ENCODE measurements at places on chromosomes 3 and 15.

DNA sequence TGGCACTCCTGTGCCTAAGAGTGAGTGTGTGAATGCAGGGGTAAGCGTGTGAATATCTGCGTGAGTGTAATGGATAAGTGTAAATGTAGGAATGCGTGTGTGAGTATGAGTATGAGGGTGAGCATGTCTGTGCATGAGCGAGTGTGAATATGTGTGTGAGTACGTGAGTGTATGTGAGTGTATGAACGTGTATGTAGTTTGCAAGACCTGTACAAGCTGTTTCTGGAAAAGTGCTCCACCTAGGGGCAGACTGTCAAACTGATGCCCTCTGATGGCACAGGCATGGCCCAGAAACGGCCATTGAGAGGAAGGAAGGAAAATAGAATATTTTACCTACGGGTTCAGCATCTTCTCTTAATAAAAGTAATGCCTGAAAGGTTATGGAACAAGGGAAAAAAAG is 24.4 kb upstream of the FRMD4B start:
- no peak for DNase-seq

GRCh38 chr3:42532229-42532628 is 29.8 kb downstream of the VIPR1 start:
- DNase-seq, result no peak

DNA sequence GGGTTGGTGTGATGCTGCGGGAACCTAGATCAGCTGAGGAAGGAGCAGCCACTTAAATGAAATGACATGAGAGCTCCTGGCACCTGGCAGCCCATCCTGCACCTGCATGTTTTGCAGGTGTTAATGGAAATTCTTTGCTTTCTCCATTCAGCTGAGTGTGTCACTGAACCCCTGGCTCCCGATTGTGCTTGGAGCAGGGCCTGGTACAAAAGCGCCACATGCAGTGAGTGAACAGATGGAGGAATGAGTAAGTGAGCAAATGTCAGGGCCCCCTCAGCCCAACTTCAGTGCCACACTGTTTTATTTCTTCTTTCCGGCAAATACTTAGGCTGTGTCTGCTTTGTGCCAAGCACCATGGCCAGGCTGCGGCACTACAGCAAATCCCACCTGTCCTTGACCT is 132.2 kb downstream of the ASB7 start:
- DNase-seq, result no peak

- DNase-seq, result no peak
These were observed 3.3 kb upstream of the STT3B start for GRCh38 chr3:31529421-31529820.

GRCh38 chr3:152359385-152360248 is 90.9 kb downstream of the MBNL1 start:
- no peak for DNase-seq

GRCh38 chr15:95287720-95288103 is 1042.8 kb upstream of the NR2F2 start:
- no peak for DNase-seq

- no peak for DNase-seq
These were observed 6.1 kb downstream of the GRAMD1C start for GRCh38 chr3:113844622-113845222.

DNA sequence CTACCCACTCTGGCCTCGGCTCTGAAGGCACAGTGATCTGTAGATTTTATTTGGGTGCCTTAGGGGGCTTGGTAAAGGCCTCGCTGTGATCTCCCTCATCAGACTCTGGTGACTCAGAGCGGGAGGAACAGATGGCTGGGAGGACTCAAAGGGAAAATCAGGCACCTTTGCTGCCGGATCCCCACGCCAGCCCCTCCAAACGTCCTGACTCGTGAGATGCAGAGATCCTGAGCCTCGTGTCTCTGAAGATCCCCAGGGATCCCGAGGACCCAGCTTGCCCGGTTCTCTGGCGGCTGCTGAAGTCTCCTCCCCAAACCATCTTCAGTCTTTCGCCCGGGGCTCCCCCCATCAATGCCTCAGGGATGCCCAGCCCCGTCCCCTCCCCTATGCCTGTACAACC is 32.8 kb downstream of the MUC20 start:
- no peak for DNase-seq

DNA sequence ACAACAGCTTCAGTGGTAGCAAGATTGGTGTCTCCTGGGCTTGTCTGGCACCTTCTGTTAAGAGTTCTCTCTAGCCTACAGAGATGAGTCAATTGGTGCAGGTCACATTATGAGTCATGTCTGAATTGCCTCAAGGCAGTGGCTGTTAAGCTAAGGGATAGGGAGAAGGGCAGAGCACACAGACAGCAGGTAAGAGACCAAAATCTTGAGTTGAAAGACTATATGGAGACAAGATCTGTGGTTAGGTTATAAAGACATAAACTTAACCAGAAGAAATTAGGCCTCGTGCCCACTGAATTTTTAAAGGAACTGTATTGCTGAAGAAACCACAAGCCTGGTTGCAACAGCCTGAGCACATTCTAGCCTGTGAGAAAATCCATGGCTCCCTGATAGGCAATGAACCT is 19.2 kb upstream of the KPNA1 start:
- peak; percentile 16 for DNase-seq

GRCh38 chr15:56341201-56341600 is 24.0 kb upstream of the TEX9 start:
- DNase-seq, result no peak

- no peak for DNase-seq
These were observed 22.2 kb downstream of the CFAP100 start for GRCh38 chr3:126416943-126417342.

DNA sequence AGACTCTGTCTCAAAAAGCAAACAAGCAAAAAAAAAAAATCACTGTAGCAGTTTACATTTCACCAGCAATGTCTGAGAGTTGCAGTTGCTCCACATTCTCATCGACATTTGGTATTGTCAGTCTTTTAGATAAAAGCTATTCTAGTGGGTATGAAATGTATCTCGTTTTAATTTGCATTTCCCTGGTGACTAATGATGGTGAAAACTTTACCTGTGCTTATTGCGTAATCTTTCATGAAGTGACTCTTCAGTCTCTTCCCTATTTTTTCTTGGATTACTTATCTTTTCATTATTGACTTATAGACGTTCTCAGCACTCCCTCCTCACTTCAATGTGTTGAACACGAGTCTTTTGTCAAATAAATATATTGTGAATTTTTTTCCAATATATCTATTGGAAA is 37.2 kb upstream of the CLSTN2 start:
- DNase-seq, result no peak

DNA sequence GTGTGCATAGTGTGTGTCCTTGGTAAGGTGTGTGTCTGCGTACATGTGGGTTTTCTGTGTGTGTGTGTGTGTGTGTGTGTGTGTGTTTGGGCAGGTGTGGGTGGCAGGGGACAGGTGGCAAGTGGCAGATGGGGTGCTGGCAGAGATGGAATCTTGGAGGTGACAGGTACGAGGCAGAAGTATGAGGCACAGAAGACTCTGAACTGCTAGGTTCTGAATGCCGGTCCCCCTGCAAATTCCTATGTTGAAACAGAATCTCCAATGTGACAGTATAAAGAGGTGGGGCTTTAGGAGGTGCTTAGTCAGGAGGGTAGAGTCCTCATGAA is 29.8 kb downstream of the SRPRB start:
- DNase-seq, result no peak

DNA sequence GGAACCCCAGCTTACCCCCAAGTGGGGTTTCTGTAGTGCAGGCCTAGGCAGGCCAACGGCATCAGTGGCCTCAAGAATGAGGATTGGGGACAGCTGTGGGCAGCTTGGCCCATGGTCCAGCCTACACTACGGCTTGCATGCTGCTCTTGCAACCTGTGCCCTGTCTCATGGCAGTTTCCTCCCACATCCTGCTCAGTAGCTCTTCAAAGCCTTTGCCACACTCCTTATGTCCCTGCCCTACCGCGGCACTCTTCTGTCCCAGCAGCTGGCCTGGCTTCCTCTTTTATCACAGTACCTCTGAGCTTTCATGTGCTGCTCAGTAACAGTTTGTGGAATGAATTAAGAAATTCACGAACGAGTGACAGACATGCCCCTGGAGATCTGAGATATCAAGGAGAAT is 431.0 kb downstream of the EPHB1 start:
- no peak for DNase-seq

- DNase-seq, result no peak
These were observed 377.5 kb downstream of the LRTM1 start for GRCh38 chr3:54550221-54550977.

DNA sequence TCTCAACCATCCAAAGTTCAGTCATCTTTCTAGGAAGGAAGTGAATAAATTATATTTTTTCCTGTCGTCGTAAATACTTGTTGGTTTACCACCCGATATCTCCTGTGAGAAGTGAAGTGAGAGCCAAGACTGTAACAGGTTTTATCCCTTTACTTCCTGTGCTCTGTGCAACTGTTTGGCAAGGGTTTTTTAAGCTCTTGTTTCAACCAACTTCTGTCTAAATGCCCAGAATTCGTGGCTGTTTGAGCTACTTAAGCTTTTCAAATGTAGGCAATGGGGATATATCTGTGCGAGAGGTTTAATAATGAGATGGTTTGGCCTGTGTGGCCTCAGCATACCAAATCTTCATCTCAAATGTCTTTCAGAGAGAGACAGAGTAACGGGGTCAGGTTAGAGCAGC is 134.7 kb downstream of the LRTM1 start:
- DNase-seq, result no peak

DNA sequence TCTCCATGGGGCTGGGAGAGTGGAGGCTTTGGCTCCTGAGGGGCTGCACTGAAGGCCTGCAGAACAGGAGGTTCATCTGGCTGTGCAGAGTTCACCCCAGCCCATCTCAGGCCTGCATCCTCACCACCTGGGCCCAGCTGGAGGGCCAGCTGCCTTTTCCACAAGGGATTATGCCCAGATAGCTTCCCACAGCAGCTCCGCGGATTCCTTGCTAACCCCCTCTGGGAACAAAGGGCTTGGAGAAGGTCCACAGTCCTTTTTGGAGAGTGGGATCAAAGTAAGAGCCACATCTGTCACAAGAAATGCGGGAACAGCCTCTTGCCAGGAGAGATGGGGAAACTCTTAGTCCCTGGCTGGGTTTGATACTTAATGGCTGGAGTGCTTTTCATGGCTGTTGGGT is 164.7 kb upstream of the RGMA start:
- DNase-seq, result no peak

- no peak for DNase-seq
These were observed 179.8 kb downstream of the SLCO3A1 start for GRCh38 chr15:92033314-92033713.

- DNase-seq, result no peak
These were observed 245.6 kb upstream of the SATB1 start for GRCh38 chr3:18670759-18671158.

GRCh38 chr3:149796026-149796425 is 3.7 kb upstream of the ANKUB1 start:
- DNase-seq, result no peak

DNA sequence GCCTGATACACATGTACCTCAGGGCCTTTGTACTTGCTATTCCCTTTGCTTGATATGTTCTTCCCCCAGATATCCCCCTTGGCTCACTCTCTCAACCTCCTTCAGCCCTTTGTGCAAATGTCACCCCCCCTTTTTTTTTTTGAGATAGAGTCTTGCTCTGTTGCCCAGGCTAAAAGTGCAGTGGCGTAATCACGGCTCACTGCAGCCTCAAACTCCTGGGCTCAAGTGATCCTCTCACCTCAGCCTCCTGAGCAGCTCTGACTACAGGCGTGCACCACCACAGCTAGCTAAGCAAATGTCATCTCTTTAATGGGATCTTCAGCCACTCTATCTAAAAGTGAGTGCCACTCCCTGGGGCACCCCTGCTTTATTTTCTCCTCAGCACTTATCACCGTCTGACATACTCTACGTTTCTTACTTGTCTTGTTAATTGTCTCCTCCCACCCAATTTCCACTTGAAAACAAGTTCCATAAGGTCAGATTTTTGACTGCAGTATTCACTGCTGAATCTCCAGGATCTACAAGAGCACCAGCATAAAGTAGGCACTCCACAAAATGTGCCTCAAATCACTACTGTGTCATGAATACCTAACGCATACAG is 14.6 kb downstream of the IP6K2 start:
- DNase-seq, result no peak

DNA sequence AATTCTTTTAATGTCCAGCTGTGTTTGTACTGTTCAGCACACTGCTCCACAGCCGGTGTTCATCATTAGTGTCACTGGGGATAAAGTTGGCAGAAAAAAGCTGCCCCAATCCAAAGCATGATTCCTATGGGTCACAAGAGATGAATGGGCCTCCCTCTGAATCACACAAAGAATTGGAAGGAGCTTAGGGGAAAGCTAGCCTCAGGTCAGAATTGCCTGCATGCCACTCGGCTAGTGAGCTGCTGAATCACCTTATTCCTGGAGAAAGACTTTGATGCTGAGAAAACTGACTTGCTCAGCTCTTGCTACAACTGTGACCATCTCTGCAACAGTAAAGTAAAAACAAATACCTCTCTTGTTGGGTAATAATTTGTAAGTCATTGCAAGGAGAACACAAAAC is 3.5 kb downstream of the CCK start:
- no peak for DNase-seq

GRCh38 chr15:56693761-56694160 is 39.5 kb downstream of the ZNF280D start:
- DNase-seq, result peak; percentile 25

GRCh38 chr3:77186319-77186718 is 146.4 kb downstream of the ROBO2 start:
- no peak for DNase-seq

GRCh38 chr3:128412180-128413002 is 54.3 kb downstream of the DNAJB8 start:
- DNase-seq, result no peak

GRCh38 chr3:38382506-38383080 is 36.0 kb downstream of the XYLB start:
- DNase-seq, result no peak

GRCh38 chr3:197317250-197317963 is 19.0 kb upstream of the DLG1 start:
- DNase-seq, result peak; percentile 64

DNA sequence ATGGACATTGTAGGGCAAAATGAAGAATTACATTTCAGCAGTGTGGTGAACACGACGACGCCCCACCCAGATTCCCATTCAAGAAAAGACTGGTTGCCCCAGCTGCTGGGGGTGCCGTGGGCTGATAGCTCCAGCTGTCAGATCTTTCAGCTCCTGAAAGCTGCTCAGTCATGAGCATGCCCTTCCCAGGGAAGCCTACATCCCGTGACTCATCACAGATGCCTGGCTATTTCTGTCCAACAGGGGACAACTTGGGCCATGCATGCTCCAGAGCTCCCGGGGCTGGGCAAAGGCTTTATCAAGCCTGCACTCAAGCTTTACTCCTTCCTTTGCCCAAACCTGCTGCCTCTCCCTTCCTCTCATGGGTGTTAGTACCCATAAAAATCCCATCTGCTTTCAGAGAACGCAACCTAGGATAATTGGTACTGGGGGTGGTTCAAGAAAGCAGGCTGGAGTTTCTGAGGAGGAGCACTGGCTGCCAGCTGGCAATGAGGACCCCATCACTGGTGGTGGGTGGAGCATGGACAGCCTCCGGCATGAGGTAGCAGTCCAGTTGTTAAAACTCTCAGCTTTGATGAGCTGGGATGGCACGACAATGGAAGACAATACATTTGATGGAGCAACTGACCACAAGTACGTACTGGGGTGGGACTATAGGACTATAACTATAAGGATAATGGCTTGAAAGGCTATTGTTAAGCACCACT is 16.4 kb upstream of the ST8SIA2 start:
- DNase-seq, result no peak

Data from fibroblast of skin of left quadriceps (primary cell).